ENCODE measurements at places on chromosomes 3 and 15.

- DNase-seq, result no peak
Observed at GRCh38 chr3:2684046-2684445, 426.1 kb downstream of the IL5RA start.

GRCh38 chr3:52202384-52203077, 4.6 kb downstream of the ALAS1 start:
- DNase-seq, result no peak

DNA sequence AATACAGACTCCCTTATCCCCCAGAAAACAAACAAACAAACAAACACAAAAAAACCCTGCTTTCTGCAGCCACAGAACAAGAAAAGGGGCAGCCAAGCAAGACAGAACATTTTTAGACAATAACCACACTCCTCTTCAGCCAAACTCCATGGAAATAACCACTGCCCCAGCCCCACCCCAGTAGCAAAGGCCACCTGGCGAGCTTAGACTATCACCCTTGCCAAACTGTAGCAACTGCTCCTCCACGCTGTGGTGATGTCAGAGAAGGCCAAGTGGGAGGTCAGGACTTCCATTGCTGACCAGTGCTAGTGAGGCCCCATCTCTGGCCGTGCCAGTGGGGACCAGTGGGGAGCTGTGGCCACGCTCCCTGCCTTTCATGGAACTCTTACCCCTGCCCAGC, 60.3 kb upstream of the CHRNA7 start:
- no peak for DNase-seq

- DNase-seq, result no peak
Observed at GRCh38 chr15:68578175-68578979, 416 bp upstream of the CORO2B start.

GRCh38 chr3:66504850-66505641, 4.2 kb upstream of the LRIG1 start:
- DNase-seq, result no peak

DNA sequence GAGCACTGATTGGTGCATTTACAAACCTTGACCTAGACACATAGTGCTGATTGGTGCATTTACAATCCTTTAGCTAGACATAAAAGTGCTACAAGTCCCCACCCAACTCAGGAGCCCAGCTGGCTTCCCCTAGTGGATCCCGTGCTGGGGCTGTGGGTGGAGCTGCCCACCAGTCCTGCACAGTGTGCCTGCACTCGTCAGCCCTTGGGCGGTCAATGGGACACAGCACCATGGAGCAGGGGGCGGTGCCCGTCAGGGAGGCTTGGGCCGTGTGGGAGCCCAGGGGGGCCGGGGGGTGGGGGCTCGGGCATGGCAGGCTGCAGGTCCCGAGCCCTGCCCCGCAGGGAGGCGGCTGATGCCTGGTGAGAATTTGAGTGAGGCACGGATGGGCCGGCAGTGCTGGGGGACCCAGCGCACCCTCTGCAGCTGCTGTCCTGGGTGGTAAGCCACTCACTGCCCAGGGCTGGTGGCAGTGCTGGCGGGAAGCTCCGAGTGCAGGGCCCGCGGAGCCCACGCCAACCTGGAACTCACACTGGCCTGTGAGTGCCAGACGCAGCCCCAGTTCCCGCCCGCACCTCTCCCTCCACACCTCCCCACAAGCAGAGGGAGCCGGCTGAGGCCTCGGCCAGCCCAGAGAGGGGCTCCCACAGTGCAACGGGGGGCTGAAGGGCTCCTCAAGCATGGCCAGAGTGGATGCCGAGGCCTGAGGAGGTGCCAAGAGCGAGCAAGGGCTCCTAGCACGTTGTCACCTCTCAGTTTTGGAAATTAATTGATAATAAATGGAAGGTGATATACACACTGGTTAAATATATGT, 207.7 kb downstream of the RAP2B start:
- no peak for DNase-seq

- no peak for DNase-seq
Observed at GRCh38 chr15:74156678-74157411, 16.7 kb upstream of the ISLR start.

GRCh38 chr3:171026597-171027293, at the start of gene SLC2A2:
SLC2A2 (minus strand) TSS chr3:171026720; CDS start chr3:171026670, 50 bp downstream.
- DNase-seq, result no peak

DNA sequence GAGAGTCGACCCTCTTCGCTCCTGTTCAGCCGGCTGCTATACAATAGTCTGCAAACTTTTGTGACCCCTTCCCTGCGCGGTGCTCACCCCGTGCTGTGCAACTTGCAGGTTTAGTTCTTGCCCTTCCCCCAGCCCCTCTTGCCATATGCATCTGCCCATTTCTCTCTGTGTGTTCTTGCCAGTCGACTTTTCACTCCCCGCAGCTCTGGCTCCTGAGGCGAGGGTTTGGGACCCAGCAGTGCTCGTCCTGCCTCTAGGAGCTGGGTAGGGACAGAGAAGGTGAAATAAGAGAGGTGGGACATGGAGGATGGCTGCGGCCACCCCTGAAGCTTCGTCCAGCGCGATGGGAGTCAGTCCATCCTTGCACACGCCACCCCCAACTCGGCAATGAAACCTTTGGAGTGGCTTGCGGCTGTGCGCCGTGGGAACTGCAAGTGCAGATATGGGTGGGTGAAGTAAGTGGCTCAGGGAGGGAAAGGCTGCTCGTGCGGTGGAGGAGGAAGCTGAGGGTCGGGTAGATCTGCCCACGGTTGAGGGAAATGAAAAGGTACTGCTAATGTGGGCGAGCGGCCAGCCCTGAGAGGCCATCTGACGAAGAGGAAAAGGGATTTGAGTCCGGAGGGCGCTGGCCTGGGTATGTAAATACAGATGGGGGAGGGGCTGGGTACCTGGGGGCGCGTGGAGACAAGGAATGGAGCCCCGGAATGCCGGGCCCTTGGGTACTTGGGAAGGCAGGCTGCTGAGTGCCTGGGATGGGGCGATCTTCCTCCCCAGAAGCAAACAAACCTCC, 1.0 kb downstream of the LRRC3B start:
- DNase-seq, result no peak

DNA sequence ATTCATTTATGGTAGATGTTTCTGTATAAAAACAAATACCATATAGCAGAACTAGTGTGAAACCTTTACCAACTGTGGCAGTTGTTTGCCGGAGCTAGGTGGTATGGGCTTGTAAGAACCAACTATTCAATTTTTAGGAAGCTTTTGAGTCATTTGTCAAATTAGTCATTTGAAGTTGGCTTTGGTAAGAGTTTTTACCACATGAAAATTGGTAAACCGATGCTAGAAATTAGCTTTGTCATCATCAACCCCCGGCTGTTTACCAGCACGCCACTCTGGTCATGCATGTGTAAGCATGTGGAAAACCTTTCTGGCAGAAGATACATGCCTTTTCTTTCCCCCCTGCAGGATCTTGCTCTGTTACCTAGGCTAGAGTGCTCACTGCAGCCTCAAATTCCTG, 63.3 kb downstream of the IL1RAP start:
- DNase-seq, result no peak

Data from AG04449 (cell line).